ENCODE measurements at places on chromosomes 7 and 10.

- DNase-seq: no peak
These were observed 256.3 kb upstream of the MINDY3 start for GRCh38 chr10:16116404-16117304.

DNA sequence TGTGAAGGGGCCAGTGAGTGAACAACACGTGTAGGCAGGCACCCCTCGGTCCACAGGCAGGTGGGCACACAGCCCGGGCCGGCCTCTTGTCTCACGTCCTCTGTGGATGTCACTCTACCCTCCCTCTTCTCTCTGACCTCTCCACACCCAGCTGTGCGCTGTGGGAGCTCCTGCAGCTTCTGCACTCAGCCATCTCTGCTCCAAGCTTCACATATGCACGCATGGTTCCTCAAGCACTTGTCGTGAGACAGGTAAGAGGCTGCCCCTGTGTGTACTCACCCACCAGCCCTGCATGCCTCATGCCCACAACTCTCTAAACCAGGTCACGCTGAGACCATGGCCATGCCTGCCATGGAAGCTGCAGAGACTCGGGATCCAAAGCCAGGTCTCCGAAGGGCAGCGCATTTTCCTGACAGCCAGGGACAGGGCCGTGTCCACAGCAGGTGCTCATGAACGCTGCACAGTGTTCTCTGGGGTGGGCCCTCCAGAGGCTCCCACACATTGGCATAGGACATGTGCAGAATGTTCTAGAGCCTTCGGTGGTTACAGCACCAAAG is 477.5 kb downstream of the PTPRN2 start:
- no peak for DNase-seq

GRCh38 chr10:131269776-131270460 is 41.6 kb downstream of the TCERG1L start:
- DNase-seq: no peak

- no peak for DNase-seq
These were observed 2.1 kb upstream of the SHTN1 start for GRCh38 chr10:117007080-117007479.

GRCh38 chr7:157366722-157367121 is 29.9 kb downstream of the DNAJB6 start:
- no peak for DNase-seq

DNA sequence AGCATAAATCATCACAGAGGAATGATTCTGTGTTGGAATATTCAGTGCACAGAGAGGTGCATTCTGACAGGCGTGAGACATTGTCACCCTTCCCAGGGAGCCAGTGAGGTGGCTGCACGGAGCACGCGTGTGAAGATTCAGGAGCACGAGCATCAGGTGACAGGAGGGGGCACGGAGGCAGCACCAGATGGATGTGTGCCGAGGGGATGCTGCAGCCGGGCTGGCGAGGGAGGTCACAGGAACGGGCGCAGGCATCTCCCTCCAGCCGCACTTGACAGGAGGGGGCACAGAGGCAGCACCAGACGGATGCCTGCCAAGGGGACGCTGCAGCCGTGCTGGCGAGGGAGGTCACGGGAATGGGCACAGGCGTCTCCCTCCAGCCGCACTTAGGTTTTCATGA is 66.5 kb downstream of the DIP2C start:
- DNase-seq: no peak

- DNase-seq: no peak
These were observed 34.7 kb upstream of the ELFN1 start for GRCh38 chr7:1635401-1635800.

DNA sequence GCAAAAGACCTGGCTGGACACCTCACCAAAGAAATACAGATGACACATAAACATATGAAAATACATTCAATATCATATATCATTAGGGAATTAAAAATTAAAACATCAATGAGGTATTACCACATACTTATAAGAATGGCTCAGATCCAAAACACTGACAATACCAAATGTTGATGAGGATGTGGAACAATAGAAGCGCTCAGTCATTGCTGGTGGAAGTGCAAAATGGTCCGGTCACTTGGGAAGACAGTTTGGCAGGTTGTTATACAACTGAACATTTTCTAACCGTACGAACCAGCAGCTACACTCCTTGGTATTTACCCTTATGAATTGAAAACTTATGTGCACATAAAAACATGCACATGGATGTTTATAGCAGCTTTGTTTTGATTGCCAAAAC is 38.5 kb downstream of the ZMYND11 start:
- no peak for DNase-seq

DNA sequence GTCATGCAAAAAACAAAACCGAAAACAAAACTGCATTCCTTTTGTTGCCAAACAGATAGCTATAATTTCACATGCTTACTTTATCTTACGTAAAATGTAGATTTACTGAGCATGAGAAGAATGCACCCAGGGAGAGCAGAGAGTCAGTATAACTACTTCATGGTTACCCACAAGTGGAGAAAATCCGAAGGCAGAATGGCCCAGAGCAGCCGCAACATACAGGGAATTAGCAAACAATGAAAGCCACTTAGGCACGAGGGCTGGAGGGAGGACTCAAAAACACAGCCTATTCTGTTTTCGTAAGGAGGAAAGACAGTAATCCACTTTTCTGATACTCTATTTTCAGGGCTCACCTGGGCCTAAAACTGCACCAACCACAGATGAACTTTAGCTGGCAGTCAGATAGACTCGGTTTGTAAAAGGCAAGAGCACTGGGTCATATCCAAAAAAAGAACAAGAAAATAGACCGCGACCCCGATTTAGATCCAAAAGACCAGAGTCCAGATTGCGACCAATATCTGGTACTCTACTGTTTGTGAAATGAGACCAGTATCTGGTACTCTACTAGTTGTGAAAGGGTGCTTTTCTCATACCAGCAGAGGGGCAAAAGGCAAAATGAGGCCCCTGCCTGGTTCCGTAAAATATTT is 1.3 kb downstream of the ITPRIP start:
- no peak for DNase-seq

- no peak for DNase-seq
These were observed 876 bp downstream of the GNAI1 start for GRCh38 chr7:80135309-80136104.

- DNase-seq: no peak
These were observed 2.6 kb downstream of the BZW2 start for GRCh38 chr7:16648551-16648950.

DNA sequence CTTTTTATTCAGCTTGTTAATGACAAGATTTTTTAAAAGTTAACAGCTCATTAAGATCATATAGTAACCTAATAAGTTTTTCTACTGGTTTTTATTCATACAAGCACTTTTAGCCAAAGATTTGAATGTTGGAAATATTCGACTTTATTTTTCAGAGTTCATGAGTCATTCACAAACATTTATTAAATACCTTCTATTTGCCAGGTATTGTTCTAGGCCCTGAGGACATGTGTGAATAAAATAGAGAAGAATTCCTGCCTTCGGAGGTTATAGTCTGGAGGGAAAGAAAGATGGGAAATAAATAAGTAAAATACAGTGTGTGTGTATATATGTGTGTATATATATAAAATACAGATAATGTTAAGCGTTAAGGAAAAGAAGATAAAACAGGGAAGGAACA is 31.5 kb downstream of the BTAF1 start:
- no peak for DNase-seq

DNA sequence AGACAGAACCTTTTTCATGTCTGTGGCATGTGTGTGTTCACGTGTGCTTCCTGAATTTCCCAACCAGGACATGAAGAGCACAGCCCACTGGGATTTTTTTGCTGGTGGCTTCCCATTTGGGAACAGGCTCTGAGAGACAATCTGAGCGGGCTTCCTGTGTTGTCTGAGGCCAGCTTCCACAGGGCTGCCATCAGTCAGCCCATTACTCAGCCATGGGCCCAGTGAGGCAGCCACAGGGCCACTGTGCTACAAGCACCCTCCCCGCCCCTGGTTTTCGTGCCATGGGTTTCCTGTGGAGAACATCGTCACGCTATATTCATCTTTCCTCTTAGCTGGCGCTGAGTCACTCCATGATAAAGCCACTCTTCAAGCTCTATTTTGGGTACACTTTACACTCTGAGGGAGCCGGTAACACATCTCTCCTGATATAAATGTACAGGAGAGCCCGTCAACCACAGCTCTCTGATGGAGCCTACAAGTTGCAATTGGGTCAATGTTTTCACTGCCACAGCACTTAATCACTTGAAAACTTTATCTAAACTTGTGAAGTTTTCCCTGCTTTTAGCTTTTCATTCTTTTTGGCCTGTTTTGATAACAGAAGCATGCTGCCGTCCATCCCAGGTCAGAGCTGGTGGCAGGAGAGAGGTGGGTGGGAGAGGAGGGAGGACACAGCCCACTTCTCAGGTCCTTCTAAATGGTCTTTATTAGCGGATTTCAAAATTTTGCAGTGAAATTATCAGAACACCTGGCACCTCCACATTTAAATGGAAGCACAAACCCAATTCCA is 96.9 kb downstream of the HIPK2 start:
- no peak for DNase-seq

DNA sequence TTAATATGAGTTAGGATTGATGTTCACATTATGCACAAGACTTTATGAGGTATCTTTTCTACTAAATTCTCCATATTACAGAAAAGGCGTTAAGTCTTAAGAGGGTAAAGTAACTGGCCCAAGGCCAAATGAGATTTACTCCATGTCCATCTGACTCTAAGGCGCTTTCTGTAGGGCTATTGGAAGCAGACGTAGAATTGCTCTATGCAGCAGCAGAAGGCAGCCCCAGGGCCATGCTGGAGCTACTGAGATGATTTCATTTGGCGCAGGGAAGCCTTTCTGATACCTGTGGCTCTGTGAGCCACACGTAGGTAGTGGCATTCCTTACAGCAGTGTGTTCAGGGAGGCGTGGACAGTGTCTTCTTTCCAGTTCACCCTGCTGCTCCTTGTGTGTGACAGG is 133.1 kb downstream of the SH2D4B start:
- DNase-seq: no peak

GRCh38 chr7:148173369-148173768 is 417.2 kb upstream of the C7orf33 start:
- DNase-seq: no peak

- DNase-seq: no peak
These were observed 46.8 kb downstream of the KCNH2 start for GRCh38 chr7:150931199-150931869.

- DNase-seq: no peak
These were observed 357.7 kb upstream of the LRRN3 start for GRCh38 chr7:110733221-110733620.

DNA sequence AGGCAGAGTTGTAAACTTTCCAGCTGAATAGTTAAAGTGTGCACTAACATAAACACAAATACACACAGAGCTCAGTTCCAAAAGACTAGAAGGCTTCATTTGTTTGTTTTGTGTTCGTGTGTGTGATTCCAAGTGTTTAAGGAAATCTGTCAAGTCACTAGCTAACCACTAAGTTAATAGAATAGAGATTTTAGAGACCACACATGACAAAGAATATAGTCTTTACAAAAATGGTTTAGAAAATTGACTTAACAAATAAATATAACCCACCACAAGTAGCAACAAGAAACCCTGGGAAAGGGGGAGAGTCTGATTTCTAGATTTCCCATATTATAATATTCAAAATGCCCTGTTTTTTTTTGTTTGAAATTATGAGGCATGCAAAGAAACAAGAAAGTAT is 209.4 kb downstream of the FZD1 start:
- no peak for DNase-seq

GRCh38 chr10:43667317-43667731 is 18.6 kb upstream of the ZNF32 start:
- no peak for DNase-seq

- no peak for DNase-seq
These were observed 19.9 kb downstream of the SLC29A3 start for GRCh38 chr10:71338728-71339495.

DNA sequence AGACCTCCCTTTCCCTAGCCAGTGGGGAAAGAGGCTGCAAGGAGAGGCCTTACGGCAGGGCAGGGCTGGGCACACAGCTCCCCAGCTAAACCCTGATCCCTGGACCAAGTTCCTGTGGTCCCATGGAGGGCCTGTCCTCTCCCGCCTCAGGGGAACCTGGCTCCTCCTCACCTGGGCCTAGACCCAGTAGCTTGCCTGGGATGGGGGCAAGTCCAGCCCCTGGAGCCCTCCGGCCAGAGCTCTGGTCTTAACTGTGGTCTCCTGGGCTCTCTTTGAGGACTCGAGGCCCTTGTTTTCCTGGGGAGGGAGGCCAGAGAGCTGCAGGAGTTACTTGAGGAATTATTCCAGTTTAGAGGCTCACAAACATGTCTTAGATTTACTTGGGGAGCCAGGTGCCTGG is 1.5 kb downstream of the ZP3 start:
- DNase-seq: no peak

- no peak for DNase-seq
These were observed 45.7 kb upstream of the GTF2IRD1 start for GRCh38 chr7:74407958-74408357.

DNA sequence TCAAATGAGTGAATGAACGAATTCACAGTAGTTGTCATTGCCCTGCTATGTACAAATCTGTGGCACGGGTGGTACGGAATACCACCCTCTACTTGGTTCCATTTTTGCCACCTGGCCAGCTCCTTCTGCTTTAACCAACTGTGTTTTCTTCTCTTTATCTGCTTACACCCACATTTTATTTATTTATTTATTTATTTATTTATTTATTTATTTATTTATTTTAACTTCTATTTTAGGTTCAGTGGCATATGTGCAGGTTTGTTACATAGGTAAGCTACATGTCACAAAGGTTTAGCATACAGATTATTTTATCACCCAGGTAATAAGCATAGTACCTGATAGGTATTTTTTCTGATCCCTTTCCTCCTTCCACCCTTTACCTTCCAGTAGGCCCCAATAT is 42.2 kb upstream of the CAPZA2 start:
- no peak for DNase-seq

DNA sequence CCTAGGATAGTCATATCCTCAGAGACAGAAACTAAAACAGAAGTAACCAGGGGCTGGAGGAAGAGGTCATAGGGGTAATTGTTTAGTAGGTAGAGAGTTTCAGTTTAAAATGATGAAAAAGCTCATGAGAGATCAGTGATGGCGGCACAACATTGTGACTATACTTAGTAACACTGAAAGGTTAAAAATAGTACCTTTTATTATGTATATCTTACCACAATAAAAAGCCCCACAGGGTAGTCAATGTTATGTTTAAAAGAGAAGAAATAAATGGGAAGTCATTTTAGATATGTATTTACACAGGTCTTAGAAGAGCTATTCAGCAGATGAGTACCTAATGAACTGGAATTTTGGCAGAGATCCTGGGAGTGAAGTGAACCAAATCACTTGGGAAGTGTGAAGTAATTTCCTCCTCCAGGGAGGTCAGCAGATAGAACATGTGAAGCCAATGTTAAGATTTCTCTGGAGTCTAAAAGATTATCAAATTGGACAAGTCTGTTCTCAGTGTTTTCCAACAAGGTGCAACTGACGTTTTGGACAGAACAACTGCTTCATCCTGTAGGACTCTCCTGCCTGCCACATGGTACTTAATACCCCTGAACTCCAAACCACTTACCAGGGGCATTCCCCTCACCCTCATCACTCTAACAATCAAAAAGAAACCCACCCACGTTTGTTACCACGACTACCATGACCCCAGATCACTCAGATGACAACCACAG is 6.4 kb downstream of the CDCA7L start:
- DNase-seq: no peak

GRCh38 chr10:70965566-70965965 is 77.2 kb upstream of the PCBD1 start:
- DNase-seq: no peak

GRCh38 chr7:70591643-70592042 is 540.3 kb upstream of the GALNT17 start:
- no peak for DNase-seq

- no peak for DNase-seq
These were observed 43.6 kb downstream of the MKX start for GRCh38 chr10:27701938-27702537.

All from T follicular helper cell (primary cell).